ENCODE measurements at places on chromosomes 1 and 21.
A peak's percentile ranks its signal among the peaks of the same experiment; 100 is the strongest.

GRCh38 chr1:172746091-172746949 lies 87.4 kb downstream of the FASLG start:
- peak; percentile 51 for DNase-seq

DNA sequence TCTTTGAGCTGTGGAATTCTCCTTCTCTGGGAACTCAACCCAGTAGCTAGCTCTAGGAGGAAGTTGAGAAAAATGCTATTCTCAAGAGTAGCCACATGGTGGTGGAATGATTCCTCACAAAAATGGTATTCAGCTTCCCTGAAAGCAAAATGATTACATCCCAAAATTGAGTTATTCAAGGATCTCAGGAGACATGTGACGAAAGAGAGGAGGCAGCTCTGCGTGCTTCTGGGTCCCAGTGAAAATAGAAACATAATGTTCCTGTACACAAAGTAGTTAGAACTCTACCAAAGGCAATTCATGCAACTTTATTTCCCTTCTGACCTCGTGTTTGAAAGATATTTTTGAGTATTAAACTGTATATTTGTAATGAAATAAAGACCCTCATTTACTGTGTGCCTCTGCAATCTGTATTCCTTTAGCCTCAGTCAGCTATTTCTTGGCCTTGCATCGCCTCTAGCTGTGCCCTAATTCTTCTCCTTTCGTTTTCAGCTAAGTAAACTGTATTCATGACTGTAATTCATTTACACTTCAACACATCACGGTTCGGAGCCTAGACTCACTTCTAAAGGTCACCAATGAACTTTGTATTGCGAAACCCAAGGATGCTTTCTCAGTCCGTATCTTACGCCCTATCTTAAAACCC lies 167.3 kb downstream of the FASLG start:
- DNase-seq: no peak

DNA sequence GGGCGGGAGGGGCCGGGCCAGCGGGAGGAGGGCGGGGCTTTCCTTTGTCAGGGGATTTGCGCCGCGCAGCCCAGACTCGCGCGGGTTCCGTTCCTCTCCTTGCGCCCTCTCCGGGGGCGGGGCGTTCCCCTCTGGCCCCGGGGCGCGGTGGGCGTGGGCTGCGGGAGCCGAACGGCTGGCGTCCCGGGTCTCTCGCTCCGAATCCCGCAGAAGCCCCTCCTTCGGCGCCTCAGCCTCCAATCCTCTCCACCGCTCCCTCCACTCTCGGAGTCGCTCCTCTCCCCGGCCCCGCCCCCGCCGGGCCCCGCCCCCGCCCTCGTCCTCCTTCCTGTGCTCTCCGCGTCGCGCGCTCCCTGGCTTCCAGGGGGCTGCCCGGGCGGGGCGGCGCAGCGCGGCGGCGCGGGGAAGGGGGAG lies 82.8 kb upstream of the BMP8A start:
- DNase-seq: peak; percentile 98

GRCh38 chr1:151059109-151060006 lies at the start of gene CDC42SE1:
Gene CDC42SE1 (minus strand): TSS chr1:151059622. CDS start chr1:151055730, 3,892 bp downstream.
- DNase-seq: peak; percentile 90

DNA sequence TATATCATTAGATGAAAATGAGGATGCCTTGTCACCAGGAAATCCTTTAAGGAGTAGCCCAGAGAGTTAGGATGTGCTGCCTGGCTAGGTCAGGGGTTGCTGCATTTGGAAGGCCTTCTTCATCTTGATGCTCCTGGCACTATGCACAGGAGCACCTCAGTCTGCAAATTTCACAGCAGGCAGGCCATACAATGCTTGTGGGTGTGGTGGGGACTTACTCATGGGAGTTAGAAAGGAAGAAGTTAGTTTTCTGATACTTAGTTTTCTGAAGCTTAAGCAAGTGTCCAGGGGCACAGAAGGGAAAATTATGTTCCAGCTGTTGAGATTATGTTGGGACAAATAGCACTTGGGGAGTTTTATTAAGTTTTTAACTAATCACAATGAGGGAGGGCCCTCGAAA lies 11.4 kb downstream of the HLX start:
- no peak for DNase-seq

- DNase-seq: peak; percentile 74
These were observed 57.4 kb downstream of the COL6A1 start for GRCh38 chr21:46038871-46039397.

DNA sequence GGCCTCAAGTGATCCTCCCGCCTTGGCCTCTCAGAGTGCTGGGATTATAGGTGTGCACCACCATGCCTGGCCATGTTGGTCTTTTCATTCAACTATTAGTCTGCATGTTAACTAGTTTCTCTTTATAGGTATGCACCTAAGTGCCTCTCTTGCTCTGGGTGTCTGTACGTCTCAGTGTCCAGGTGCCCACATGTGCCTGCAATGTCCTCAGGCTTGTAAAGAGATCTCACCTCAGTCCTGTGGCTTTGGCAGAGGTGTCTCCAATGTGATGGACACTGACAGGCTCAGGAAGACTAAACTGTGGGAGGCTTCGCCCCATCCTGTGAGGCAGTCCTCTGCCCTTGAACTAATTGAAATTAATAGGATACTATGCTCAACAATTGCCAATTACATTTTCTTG lies 526.3 kb downstream of the PTPRU start:
- DNase-seq: no peak

GRCh38 chr1:93700532-93701469 lies 19.2 kb upstream of the BCAR3 start:
- no peak for DNase-seq

DNA sequence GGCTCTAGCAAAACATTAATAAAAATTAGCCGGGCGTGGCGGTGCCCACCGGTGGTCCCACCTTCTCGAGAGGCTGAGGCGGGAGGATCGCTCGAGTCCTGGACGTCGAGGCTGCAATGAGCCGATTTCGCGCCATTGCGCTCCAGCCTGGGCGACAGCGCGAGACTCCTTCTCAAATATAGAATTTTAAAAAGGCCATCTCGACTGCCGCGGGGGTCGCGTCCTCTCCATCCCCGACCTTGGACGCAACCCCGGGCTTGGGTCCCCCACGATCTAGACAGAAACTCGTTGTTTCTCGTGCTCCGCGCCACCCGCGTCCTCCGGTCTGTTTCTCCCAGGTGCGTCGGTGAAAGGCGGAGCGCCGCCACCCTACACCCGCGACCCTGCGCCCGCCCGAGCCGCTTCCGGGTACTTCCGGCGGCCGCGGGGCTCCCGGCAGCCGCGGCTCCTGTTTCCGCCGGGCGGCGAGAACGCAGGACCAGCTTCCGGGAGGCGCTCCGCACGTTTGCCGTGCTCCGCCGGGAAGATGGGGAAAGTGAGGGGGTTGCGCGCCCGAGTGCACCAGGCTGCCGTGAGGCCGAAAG lies at the start of gene SLX9:
TSS of gene SLX9 (plus strand) at position 498 of the 584 bp plus-strand sequence. CDS start at position 527, 29 bp downstream.
- peak; percentile 90 for DNase-seq
